Activated CD8-positive, alpha-beta memory T cell treated with anti-CD3 and anti-CD28 coated beads, Interleukin-2, amount 10 ng/mL, durations not matched to agents 7 days and 5 days (primary cell): ENCODE measurements at places on chromosomes 2 and 18. TPM values are rescaled to one million over a fixed set of nuclear protein-coding genes. Genes with fewer than 3 reads are reported as not detected.

Gene MAB21L4
- total RNA-seq, result not detected

Gene TUBB6
- 39.0 TPM for total RNA-seq

Gene HOXD1
- not detected for total RNA-seq

Gene ZAP70
- 286 TPM for total RNA-seq

DNA sequence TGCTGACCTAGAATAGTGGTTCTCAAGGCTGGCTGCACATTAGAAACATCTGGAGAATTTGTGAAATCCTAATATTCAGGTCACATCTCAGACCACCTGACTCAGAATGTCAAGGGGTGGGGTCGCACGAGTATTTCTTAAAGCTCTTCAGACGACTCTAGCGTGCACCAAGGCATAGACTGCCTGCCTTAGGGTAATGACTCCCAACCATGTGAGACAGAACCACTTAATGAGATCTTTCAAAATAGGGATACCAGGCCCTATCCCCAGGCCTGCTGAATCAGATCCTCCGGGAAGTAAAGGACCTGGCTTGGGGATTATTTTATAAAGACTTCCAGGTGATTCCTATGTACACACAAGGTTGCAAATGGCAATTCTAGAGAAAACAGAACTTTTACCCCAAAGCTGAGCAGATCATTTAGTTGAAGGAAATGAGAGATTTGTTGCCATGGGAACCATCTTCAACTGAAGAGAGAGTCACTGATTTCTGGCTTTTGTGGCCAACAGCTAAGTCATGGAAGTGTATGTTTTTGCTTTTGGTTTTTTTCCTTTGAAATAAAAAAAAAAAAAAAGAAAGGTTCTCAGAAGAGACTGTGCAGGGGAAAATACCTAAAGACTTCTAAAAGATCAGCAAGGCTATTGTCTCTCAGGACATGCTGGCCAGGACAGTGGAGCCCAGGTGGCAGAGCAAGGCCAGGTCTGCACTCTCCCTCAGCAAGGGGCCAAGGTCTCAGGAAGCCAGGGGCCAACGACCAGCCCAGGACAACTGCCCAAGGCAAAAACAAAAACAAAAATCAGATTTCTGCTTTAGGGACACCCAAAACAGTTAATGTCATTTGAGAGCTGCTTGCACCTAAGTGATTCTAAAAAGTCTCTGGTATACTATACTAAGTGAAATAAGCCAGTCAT lies 15.3 kb upstream of the LOXHD1 start:
- no peak for DNase-seq

DNA sequence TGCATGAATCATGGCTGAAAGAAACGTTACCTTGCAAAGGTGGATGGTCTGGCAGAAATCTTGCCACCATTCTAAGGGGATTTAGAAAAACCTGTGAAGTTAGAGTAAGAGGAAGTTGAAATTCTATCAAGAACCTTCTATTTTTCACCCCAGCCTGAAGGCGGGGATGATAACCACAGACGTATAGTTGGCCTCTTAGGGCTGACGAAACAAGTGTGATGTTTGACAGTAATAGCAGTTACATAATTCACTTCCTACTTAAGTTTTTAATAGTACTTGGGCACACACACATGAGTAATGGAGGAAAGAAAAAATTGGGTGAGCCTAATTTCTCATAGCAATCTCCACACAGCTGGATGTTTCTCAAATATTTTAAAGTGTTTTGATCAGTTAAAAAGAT lies 336.6 kb upstream of the SALL3 start:
- DNase-seq, result no peak

DNA sequence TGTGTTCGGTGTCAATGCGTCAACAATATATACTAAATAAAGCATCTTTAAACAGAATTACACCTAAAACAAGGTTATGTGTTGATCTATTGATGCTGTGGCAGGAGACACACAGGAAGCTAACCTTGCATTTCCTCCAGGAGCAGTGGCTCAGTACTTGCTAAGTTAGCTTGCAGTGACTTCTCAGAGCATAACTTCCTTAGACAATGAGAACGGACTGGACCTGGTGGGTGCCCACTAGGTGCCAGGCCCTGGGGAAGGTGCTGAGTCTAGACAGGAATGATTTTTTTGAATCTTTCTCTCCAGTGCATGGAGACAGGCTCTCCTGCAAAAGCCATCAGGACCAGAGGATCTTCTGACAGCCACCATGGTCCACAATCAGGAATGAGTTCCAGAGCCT lies 73.8 kb upstream of the MGAT4A start:
- no peak for DNase-seq

GRCh38 chr2:8229546-8229986 lies 452.3 kb upstream of the ID2 start:
- DNase-seq, result peak; percentile 90

GRCh38 chr2:52968043-52968442 lies 799.6 kb upstream of the CHAC2 start:
- no peak for DNase-seq

DNA sequence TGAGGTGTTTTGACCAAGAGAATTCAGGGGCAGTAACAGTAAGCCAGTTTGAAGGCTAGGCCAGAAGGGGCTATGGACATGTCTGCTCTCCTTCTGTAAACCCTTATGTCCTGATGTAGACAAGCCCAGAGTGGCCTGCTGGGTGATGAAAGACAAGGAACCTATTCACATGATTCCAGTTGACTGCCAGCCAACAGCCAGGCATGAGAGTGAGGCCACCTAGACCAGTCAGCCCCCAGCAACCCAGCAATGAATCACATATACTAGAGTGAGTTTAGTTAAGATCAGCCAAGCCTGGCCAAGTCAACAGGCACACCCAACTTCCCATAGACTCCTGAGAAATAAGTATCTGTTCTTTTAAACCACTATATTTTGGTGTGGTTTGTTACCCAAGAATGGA lies 1889.7 kb upstream of the CELF4 start:
- DNase-seq, result no peak

- no peak for DNase-seq
Measured at GRCh38 chr2:26327291-26328272, 18.4 kb upstream of the SELENOI start.
